ENCODE measurements at places on chromosomes 12 and 14.

GRCh38 chr12:65529106-65529505, 250.6 kb downstream of the MSRB3 start:
- no peaks in the 10 kb centered on the region for H3K27me3 ChIP-seq
- no peak overlapping the region for H3K27ac ChIP-seq
- DNase-seq: no peak
- peaks cover 6% of the 10 kb centered on the region for H3K4me1 ChIP-seq
- no peaks in the 10 kb centered on the region for H3K36me3 ChIP-seq

DNA sequence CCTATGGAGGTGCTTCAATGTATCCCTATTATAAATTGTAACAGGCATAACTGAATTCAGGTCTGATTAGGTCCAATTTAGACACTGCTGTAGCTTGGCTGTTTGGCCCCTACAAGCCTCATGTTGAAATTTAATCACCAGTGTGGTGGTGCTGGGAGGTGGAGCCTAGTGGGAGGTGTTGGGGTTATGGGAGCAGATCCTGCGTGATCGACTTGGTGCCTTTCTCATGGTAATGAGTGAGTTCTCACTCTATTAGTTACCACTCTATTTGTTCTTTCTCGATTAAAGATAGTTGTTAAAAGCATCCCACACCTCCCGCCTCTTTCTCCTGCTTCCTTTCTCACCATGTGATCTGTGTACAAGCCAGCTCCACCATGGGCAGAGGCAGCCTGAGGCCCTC, 122.1 kb downstream of the FOXA1 start:
- no peak for DNase-seq
- no peak overlapping the region for H3K4me3 ChIP-seq
- H3K36me3 ChIP-seq: no peaks in the 10 kb centered on the region
- H3K4me1 ChIP-seq: no peaks in the 10 kb centered on the region

DNA sequence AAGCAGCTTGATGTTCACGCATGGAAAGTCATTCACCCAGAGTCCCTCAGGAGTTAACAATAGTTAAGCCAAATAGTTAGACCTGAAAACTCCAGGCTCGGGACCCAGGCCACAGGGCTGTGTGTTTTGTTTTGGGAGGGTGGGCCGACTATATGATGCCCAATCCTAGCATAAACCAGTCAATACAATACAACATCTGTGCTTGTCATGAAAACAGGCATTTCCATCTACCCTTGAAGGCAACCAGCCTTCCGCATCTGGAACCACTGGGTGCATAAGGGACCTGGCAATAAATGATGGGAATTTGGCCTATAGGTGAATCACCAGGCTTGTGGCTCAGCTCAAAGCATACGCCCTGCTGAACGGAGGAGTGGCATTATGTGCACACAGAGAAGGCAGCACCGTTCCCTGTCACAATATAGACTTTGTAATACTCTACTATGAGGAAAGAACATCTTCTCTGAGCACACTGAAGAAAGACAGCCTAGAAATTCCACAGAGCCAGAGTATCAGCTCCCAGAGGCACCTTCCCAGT, 91.0 kb upstream of the FOXN3 start:
- no peaks in the 10 kb centered on the region for H3K36me3 ChIP-seq
- no peaks in the 10 kb centered on the region for H3K27me3 ChIP-seq
- H3K4me3 ChIP-seq: no peak overlapping the region

- H3K36me3 ChIP-seq: peaks cover 4% of the 10 kb centered on the region
- peaks cover 3% of the 10 kb centered on the region for H3K4me1 ChIP-seq
- DNase-seq: no peak
- no peaks in the 10 kb centered on the region for H3K27me3 ChIP-seq
- no peak overlapping the region for H3K27ac ChIP-seq
- peak overlapping the region; percentile 80 for H3K4me3 ChIP-seq
These were observed 566 bp upstream of the PRDM4 start for GRCh38 chr12:107761502-107761904.

DNA sequence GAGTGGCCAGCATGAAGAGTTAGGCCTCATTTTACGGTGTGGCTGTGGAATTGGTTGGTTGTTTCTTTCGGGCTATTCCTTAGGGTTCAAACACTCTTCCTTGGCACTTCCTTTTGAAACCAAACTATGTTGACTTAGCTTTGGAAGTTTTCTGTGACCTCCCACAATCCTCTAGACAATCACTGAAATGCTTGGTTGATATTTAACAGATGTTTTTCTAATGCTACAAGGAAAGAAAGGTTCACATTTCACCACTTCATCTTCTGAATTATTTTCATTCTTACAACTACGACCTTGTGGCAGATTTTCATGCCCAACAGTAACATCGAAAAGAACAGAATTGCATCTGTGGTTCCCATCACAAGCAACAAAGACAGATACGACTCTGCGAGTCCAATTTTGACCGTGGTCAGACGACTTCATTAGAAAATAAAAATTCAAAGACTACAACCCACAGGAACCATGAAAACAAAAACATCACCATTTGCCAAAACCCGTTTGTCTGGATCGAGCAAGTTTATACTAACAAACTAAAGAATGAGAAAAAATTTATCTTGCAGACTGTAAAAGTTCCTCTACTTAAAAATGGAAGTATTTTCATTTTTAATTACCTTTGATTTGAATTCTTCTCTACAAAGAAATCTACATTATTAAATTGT, 16.9 kb downstream of the PRKAB1 start:
- H3K4me1 ChIP-seq: no peaks in the 10 kb centered on the region
- H3K4me3 ChIP-seq: no peak overlapping the region
- no peak overlapping the region for H3K27ac ChIP-seq
- DNase-seq: no peak
- peaks cover 72% of the 10 kb centered on the region for H3K36me3 ChIP-seq

DNA sequence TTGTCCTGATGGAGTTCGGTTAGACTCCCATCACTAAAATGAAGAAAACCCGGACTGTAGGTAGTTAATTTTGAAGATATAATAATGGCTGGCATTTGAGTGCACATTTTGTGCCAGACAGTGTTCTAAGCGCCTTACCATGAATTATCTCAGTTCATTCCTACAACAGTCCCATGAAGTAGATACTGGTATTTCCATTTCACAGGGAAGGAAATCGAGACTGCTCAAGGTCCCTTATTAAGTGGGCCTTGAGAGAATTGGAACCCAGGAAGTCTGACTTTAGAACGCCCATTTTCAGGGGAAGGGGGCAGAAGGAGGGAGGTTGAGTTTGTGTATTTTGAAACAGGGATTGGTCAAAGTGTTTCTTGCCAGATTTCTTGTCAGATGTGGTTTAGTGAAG, 855 bp downstream of the MNAT1 start:
- H3K4me3 ChIP-seq: peak overlapping the region; percentile 63
- H3K4me1 ChIP-seq: no peaks in the 10 kb centered on the region
- no peaks in the 10 kb centered on the region for H3K36me3 ChIP-seq
- DNase-seq: no peak
- no peaks in the 10 kb centered on the region for H3K27me3 ChIP-seq

DNA sequence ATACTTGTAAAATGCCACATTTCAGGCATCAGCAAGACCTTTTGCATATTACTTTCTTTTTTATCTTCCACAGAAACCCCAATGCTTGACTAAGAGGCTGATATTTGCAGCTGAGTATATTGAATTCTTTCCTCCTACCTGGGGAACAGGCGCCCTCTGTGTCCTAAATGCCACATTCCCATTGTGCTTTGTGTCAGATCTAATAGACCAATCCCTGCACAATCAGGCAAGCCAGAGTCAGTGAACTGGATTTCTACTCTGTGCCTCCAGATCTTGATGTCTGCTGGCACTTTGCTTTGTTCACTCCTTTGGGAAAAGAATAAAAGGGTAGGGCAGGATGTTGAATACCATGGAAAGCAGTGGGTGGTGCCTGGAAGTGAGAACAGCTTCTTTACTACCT, 22.4 kb upstream of the TAS2R42 start:
- no peaks in the 10 kb centered on the region for H3K36me3 ChIP-seq
- H3K4me1 ChIP-seq: no peaks in the 10 kb centered on the region
- H3K4me3 ChIP-seq: no peak overlapping the region

- no peaks in the 10 kb centered on the region for H3K27me3 ChIP-seq
- H3K36me3 ChIP-seq: peaks cover 38% of the 10 kb centered on the region
- H3K4me3 ChIP-seq: no peak overlapping the region
- H3K27ac ChIP-seq: no peak overlapping the region
- H3K4me1 ChIP-seq: no peaks in the 10 kb centered on the region
These were observed 52.4 kb downstream of the PAPLN start for GRCh38 chr14:73289729-73290128.

DNA sequence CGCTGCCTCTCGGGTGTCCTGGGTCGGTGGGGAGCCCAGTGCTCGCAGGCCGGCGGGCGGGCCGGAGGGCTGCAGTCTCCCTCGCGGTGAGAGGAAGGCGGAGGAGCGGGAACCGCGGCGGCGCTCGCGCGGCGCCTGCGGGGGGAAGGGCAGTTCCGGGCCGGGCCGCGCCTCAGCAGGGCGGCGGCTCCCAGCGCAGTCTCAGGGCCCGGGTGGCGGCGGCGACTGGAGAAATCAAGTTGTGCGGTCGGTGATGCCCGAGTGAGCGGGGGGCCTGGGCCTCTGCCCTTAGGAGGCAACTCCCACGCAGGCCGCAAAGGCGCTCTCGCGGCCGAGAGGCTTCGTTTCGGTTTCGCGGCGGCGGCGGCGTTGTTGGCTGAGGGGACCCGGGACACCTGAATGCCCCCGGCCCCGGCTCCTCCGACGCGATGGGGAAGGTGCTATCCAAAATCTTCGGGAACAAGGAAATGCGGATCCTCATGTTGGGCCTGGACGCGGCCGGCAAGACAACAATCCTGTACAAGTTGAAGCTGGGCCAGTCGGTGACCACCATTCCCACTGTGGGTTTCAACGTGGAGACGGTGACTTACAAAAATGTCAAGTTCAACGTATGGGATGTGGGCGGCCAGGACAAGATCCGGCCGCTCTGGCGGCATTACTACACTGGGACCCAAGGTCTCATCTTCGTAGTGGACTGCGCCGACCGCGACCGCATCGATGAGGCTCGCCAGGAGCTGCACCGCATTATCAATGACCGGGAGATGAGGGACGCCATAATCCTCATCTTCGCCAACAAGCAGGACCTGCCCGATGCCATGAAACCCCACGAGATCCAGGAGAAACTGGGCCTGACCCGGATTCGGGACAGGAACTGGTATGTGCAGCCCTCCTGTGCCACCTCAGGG, 679 bp downstream of the ARF6 start:
- H3K4me3 ChIP-seq: peak overlapping the region; percentile 89
- H3K27ac ChIP-seq: peak overlapping the region; percentile 88

GRCh38 chr14:37013078-37013477, 159.3 kb downstream of the SLC25A21 start:
- H3K4me3 ChIP-seq: no peak overlapping the region
- no peak for DNase-seq
- H3K27me3 ChIP-seq: no peaks in the 10 kb centered on the region
- no peak overlapping the region for H3K27ac ChIP-seq

GRCh38 chr12:120412421-120412820, 25.5 kb upstream of the COX6A1 start:
- H3K27me3 ChIP-seq: no peaks in the 10 kb centered on the region
- no peak overlapping the region for H3K27ac ChIP-seq
- H3K4me3 ChIP-seq: no peak overlapping the region
- no peak for DNase-seq
- no peaks in the 10 kb centered on the region for H3K36me3 ChIP-seq

GRCh38 chr14:57405562-57405961, 15.2 kb downstream of the NAA30 start:
- no peaks in the 10 kb centered on the region for H3K27me3 ChIP-seq
- no peak overlapping the region for H3K27ac ChIP-seq
- DNase-seq: no peak
- no peaks in the 10 kb centered on the region for H3K4me1 ChIP-seq
- H3K4me3 ChIP-seq: no peak overlapping the region
- peaks cover 68% of the 10 kb centered on the region for H3K36me3 ChIP-seq

- H3K27ac ChIP-seq: no peak overlapping the region
- H3K4me3 ChIP-seq: no peak overlapping the region
- H3K27me3 ChIP-seq: no peaks in the 10 kb centered on the region
These were observed 217.6 kb upstream of the SFSWAP start for GRCh38 chr12:131493068-131493826.

- H3K4me3 ChIP-seq: no peak overlapping the region
- no peaks in the 10 kb centered on the region for H3K36me3 ChIP-seq
- peaks cover 29% of the 10 kb centered on the region for H3K4me1 ChIP-seq
These were observed 182.3 kb downstream of the GRIP1 start for GRCh38 chr12:66496595-66496994.

- H3K27ac ChIP-seq: no peak overlapping the region
- H3K4me1 ChIP-seq: no peaks in the 10 kb centered on the region
- peaks cover 80% of the 10 kb centered on the region for H3K27me3 ChIP-seq
- H3K36me3 ChIP-seq: no peaks in the 10 kb centered on the region
These were observed 1.6 kb downstream of the TBX5 start for GRCh38 chr12:114404083-114404925.

DNA sequence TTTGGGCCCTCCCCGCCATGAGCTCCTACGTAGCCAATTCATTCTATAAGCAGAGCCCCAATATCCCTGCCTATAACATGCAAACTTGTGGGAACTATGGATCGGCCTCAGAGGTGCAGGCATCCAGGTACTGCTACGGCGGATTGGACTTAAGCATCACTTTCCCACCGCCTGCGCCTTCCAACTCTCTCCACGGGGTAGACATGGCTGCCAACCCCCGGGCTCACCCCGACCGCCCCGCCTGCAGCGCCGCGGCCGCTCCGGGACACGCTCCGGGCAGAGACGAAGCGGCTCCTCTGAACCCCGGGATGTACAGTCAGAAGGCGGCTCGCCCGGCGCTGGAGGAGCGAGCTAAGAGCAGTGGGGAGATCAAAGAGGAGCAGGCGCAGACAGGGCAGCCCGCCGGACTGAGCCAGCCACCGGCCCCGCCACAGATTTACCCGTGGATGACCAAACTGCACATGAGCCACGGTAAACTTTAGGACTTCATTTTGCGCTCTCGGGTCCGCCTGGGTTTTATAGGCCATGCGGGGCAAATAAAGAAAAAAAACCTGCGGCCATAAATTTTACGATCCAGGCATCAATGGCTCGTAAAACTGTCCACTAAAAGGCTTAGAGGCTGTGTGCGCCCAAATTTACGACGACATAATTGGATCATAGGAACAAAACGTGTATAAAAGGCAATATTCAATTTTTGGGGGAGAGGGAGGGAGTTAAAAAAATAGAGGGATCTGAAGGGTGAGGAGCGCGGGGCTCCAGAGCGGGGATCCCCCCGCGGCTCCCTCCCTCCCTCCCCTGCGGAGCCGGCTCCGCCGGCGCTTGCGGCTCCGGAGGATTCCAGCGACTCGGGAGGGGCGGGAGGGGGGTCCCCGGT, 493 bp downstream of the HOXC5 start:
- no peaks in the 10 kb centered on the region for H3K4me1 ChIP-seq
- peaks cover 99% of the 10 kb centered on the region for H3K27me3 ChIP-seq
- H3K27ac ChIP-seq: no peak overlapping the region
- H3K36me3 ChIP-seq: no peaks in the 10 kb centered on the region
- no peak overlapping the region for H3K4me3 ChIP-seq

- no peak overlapping the region for H3K4me3 ChIP-seq
- peaks cover 7% of the 10 kb centered on the region for H3K36me3 ChIP-seq
- no peak overlapping the region for H3K27ac ChIP-seq
- H3K4me1 ChIP-seq: peaks cover 27% of the 10 kb centered on the region
- DNase-seq: no peak
These were observed 5.7 kb upstream of the TNS2 start for GRCh38 chr12:53044052-53044581.

GRCh38 chr12:14911131-14911530, 25.5 kb upstream of the MGP start:
- DNase-seq: no peak
- no peak overlapping the region for H3K27ac ChIP-seq

Data from neuronal stem cell (in vitro differentiated cells).